ENCODE measurements at places on chromosomes 11 and 22.

DNA sequence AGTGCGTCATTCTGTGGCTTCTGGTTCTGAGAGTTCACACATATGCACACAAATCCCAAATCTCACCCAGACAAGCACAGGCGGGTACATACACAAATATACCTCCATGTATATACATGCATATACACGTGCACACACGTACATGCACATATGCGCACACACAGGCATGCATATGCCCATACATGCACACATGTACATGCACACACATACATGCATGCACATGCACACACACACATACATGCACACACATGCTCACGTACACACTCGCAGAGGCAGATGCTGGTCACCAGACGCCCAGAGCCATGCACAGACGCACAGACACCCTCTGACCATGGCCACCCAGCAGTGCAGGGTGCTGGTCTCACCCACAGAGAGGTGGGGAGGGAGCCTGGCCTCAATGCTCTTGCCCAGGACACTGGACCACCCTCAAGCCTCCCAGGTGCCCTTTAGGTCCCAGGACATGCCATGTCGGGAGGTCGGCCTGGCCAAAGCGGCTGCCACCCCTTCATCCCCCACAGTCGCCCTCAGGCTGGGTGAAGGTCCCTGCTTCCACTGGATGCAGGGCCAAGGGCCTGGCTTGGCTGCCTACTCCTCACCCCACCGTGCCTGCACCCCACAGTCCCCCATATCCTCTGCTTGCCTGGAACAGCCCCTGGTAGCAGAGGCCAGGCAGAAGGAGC is 9.5 kb downstream of the DUSP8 start:
- DNase-seq, result no peak

- DNase-seq, result peak; percentile 70
These were observed 17.3 kb upstream of the SLC29A2 start for GRCh38 chr11:66388780-66389386.

- no peak for DNase-seq
These were observed 138.4 kb downstream of the DBX1 start for GRCh38 chr11:20021771-20022362.

GRCh38 chr11:4962816-4963215 is 7.3 kb upstream of the OR51A2 start:
- no peak for DNase-seq

DNA sequence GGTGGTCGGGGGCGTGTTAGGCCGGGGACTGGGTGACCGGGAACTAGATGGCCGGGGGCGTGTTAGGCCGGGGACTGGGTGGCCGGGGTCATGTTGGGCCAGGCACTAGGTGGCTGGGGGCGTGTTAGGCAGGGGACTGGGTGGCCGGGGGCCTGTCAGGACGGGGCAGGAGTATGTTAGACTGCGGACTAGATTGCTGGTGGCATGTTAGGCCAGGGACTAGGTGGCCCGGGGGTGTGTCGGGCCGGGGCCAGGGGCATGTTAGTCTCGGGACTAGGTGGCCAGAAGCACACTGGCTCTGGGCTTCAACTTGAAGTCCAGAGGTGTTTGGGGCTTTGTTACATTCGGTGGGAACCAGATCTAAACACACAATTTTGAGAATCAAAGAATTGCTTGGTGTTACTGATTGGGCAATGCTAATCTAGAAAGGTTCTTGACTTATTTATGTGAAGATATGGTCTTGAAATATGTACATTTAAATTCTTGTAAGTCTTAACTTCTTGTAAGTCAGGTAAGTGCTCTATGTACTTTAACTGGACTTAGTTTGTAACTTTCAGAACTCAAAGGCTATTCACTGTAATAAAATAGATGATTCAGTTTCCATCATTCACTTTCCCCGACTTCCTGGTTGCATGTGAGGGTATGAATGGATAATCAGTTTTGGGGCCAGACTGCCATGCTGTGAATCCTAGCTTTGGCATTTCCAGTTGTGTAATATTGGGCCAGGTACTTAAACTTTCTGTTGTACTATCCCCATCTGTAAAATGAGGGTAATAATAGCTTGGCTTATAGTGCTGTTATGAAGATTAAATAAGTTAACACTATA is 1.1 kb downstream of the EXT2 start:
- DNase-seq, result no peak

DNA sequence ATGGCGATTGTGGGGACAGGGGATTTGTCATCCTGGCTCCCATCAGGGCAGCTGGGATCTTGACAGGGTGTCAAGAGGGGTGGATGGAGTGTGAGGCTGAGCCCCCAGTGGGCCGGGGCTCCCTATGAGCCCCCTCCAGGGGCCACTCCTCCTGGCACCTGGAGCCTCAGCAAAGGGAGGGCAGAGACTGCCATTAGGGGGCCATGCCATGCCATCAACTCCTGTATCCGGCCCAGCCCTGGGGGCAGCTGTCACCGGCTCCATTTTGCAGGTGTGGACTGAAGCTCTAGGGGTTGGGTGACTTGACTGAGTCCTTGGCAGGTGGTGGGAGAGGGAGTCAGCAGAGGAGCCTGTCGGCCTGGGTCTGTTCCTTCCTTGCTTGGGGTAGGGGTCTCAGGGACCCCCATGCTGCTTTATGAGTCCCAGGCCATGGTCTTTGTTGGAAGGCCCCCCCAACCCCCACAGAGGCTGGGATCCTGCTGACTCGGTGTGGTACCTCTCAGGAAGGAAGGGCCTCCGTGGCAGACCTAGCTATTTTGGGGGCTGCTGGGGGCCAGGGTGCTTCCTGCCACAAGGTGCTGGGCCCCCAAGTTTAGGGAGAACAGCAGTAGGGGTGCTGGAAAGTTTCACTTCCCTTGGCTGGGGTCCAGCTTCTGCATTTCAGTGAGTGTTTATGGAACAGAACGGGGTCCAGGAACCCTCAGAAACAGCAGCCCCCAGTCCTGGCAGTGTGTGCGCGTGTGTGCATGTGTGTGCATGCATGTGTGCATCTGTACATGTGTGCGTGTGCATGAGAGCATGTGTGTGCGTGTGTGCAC is 1.5 kb downstream of the ACY3 start:
- DNase-seq, result no peak

DNA sequence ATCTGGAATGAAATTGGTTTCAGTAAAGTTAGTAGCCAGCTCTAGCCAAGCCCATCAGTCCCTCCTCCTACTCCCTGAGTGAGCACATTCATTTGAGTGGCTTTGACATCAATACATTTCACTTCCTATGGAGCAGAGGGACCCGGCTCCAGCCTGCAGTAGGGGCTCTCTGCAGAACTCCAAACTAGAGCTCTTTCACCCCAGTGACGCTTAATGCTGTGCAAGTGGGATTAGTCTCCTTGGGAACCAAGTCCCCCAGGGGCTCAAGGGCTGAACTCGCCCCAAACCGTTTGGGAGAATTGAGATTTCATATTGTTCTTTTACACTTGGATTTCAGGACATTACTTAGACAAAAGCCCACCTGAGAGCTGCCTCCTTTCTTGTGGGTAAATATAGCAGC is 4.4 kb upstream of the FAM181B start:
- no peak for DNase-seq

DNA sequence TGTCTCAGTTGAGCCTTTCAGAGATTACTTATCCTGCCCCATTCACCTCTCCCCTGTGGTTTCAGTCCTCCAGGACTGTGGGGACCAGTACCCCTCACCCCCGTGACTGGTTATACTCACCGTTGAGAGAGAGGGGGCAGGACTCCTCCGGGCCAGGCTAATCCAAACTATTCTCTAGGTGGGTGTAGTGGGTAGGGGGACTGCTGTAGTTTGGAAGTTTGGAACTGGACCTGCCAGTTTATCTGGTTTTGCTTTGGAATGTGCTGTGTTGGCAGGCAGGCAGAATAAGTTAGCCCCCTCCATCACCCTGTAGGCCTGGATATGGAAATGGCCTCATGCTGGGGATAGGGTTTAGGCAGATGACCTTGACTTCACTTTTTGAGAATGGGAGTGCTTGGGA is 13.5 kb downstream of the TEAD1 start:
- no peak for DNase-seq

- no peak for DNase-seq
These were observed 43.6 kb downstream of the TMEM135 start for GRCh38 chr11:87081358-87081757.

GRCh38 chr11:126938718-126939117 is 61.9 kb downstream of the KIRREL3 start:
- DNase-seq, result no peak

GRCh38 chr11:112017538-112017937 is 7.7 kb upstream of the DLAT start:
- no peak for DNase-seq

DNA sequence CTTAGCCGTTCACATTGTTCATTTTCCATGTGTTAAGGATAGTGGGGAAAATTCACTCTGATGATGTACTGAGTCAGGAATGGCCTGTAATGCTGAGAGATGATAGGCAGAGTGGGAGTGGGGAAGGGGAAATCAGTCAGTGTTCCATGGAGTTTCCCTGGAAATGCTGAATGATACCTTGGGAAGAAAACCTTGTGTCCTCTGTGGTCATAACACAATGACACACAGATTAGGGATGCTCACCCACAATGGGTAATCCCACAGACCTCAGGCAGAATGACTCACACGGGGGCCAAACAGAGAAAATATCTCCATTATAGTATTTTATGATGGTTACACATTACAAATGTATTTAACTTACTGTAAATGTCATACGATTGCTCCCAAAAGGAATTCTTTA is 118.0 kb downstream of the SNX19 start:
- no peak for DNase-seq

DNA sequence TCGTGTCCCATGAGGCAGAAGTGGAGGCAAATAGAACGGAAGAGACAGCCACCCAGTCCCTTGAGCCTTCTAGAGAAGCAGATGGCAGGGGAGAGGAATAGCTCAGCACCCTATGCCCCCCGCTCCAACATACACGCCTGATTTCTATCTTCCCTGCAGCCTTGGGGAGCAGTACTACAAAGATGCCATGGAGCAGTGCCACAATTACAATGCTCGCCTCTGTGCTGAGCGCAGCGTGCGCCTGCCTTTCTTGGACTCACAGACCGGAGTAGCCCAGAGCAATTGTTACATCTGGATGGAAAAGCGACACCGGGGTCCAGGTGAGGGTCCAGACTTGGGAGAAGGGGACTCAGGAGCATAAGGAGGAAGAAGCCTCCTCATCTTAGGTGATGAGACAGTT is 6.6 kb downstream of the DPF2 start:
- no peak for DNase-seq

- DNase-seq, result no peak
These were observed 17.5 kb upstream of the TXNRD2 start for GRCh38 chr22:19959043-19959586.

GRCh38 chr11:95519912-95520311 is 269.7 kb downstream of the FAM76B start:
- DNase-seq, result no peak

- DNase-seq, result no peak
These were observed 59.9 kb downstream of the DGCR2 start for GRCh38 chr22:19062139-19062942.

- DNase-seq, result no peak
These were observed 31.7 kb downstream of the PAX6 start for GRCh38 chr11:31779374-31779791.

- DNase-seq, result no peak
These were observed 666.0 kb upstream of the RAG2 start for GRCh38 chr11:37264060-37264459.

GRCh38 chr22:45429424-45429823 is 15.9 kb downstream of the RIBC2 start:
- DNase-seq, result no peak

- no peak for DNase-seq
These were observed 48.8 kb downstream of the MN1 start for GRCh38 chr22:27752771-27753170.

GRCh38 chr11:20278727-20279126 is 84.8 kb upstream of the HTATIP2 start:
- DNase-seq, result no peak

GRCh38 chr11:88297863-88298262 is 39.7 kb downstream of the CTSC start:
- no peak for DNase-seq

- no peak for DNase-seq
These were observed 84.4 kb downstream of the MRTFA start for GRCh38 chr22:40552070-40552469.

DNA sequence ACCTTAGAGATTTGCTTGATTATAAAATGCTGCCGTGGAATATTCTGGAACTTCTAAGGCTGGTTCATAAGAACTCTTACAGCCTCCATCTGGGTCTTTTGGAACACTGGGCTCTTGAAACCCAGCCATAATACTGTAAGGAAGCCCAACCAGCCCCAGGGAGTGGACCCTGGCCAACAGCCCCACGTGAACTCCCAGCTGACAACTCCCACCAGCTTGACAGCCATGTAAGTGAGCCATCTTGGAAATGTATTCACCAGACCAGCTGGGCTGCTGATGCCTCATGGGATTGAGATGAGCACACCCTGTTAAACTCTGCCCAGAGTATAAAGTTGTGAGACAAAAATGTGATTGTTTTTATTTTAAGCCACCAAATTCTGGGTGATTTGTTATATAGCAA is 378.7 kb upstream of the RAG2 start:
- DNase-seq, result no peak

DNA sequence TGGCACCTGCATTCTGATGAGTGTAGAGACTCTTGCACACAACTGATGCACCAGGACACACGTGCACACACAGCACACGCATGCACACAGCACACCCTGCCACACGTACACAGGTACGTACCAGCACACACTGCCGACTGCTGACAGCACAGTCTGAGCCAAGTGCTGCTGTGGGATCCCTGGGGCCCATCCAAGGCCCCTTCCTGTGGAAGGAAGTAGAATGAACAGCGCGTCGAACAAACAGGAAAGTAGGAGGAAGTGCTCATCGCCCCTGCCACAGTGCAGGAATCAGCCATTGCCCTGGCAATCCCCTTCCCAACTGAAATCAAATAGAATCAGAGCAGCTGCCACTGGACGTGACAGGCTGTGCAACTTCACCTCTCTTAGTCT is 57.9 kb downstream of the CD82 start:
- DNase-seq, result peak; percentile 1

GRCh38 chr11:64859542-64860414 is 15.3 kb upstream of the CDC42BPG start:
- no peak for DNase-seq

DNA sequence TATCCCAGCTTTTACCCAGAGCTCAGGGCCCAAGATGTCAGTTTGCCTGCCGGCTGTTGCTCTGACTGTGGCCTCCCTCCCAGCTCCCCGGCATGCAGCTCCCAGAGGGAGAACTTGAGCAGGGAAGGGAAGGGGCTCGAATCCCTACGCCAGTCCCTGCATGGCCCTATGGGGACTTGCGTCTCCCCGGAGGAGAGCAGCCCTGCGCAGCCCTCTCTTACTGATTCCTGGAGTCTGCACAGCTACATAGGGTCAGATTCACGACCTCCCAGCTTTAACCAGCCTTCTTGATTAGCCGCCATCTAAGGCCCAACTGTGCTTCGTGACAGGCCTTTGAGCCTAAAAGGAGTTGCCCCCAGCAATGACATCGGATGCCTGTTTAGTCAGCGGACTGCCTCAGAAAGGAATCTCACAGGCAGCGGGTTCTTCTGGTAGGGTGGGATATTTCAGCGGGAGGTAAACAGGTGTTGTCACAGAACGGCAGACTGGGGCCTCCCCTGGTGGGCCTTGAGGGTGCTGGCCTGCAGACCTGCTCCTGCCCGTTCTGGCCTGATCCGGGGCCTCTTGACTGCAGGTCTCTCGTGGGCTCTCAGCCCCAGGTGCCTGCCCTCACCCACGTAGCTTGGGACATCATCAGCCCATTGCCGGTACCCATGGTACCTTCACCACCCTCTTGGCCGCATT is 43.8 kb upstream of the KCNQ1OT1 start:
- DNase-seq, result no peak

GRCh38 chr11:132056689-132057088 is 686.3 kb downstream of the NTM start:
- no peak for DNase-seq

GRCh38 chr11:2480874-2481220 is 36.0 kb downstream of the KCNQ1 start:
- DNase-seq, result no peak

- no peak for DNase-seq
These were observed 13.6 kb upstream of the MUC2 start for GRCh38 chr11:1060852-1061616.

All from stimulated activated CD4-positive, alpha-beta T cell treated with anti-CD3 and anti-CD28 coated beads, Interleukin-4, amount 100 ng/mL, for 4 hours (primary cell).